ENCODE measurements at places on chromosomes 2 and 18. TPM values are rescaled to one million over a fixed set of nuclear protein-coding genes. Genes with fewer than 3 reads are reported as not detected.

DNA sequence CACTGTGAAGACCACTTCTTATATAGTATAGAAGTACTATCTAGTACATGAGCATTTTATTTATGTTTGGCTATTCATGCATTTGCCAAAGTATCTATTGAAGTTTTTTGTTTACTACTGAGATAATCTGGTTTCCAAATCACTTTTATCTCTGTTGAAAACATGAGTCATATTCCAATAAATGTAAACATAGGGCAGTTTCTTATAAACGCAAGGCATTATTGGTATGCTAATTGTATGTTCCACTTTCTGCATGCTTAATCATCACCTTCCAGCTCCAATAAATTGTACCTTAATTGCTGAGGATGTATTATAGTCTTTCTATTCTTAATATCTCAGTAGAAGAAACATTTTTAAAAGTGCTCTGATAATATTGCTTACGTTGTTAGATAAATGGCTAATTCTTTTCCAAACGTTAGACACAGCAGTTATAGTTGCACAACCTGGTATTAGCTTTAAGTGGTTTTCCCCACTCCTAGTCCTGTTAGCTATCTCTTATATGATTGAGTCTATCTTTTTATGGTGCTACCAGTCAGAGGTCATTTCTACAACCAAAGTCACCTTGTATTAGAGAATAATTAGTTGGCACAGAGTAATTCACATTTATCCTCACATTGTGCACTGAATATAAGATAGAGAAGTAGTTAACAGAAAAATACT lies 17.2 kb downstream of the ITGA4 start:
- no peak for DNase-seq

- no peak for DNase-seq
Observed at GRCh38 chr2:15367715-15368114, 193.4 kb downstream of the NBAS start.

- DNase-seq: no peak
Observed at GRCh38 chr18:61749546-61749945, 143.3 kb downstream of the RNF152 start.

DNA sequence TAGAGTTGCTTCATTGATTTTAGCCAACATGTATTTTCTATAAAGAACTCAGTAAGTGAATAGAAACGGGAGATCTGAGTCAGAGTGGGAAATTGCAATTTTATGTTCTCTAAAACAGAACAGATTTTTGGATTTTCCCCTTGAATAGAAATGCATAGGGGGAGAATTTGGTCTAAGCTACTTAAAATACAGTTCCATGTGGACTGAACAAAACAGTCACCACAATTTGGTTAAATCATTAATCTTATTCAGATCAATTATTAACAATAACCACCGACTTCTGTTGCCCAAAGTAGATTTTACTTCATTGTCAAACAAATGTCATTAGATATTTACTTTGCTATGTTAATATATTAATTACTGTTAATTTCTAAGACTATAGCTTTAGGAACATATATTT lies 107.7 kb downstream of the SCG2 start:
- no peak for DNase-seq

- DNase-seq: no peak
Observed at GRCh38 chr2:199230091-199230490, 227.6 kb downstream of the SATB2 start.

The SKOR2 gene
- polyA plus RNA-seq: not detected

The RAD51AP2 gene
- 0.20 TPM for polyA plus RNA-seq

DNA sequence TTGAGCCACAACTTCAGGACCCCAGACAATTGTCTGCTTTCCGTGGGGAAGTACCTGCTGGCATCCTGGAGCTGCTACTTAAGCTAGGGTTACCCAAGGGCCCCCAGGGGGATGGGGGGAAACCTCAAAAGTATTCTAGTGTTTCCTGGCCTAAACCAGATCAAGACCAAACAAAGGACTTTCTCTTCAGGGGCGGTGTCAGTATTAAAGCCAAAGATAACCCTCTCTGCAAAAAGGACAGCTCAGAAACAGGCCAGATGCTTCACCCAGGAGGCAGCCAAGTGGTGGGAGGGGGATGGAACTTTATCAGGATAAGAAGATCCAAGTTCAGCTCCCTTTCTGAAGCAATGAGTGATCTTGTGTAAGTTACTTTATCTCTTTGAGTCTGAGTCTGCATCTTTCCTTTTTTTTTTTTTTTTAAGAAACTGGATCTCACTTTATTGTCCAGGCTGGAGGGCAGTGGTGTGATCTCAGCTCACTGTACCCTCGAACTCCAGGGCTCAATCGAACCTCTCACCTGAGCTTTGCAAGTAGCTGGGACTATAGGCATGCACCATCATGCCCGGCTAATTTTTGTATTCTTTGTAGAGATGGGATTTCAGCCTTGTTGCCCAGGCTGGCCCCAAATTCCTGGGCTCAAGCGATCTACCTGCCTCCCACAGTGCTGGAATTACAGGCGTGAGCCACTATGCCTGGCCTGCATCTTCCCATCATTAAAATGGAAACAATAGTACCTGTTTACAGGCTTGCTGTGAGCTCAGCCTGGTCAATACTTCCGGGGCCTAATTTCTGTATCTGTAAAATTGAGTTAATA lies 151.8 kb upstream of the PTPRM start:
- DNase-seq: no peak

The ACTG2 gene
- polyA plus RNA-seq: 0.93 TPM

- DNase-seq: no peak
Observed at GRCh38 chr2:231425811-231426703, 30.5 kb downstream of the B3GNT7 start.

The HOXD13 gene
- 0.11 TPM for polyA plus RNA-seq

The ZNF385B gene
- 14.6 TPM for polyA plus RNA-seq

The CFAP221 gene
- 22.9 TPM for polyA plus RNA-seq

GRCh38 chr2:230459216-230459615 lies 43.2 kb downstream of the SP100 start:
- no peak for DNase-seq
